ENCODE measurements at places on chromosomes 4 and X. TPM values are rescaled to one million over a fixed set of nuclear protein-coding genes. Genes with fewer than 3 reads are reported as not detected.

- DNase-seq = no peak
These were observed 116.3 kb downstream of the SHROOM4 start for GRCh38 chrX:50697691-50698090.

DNA sequence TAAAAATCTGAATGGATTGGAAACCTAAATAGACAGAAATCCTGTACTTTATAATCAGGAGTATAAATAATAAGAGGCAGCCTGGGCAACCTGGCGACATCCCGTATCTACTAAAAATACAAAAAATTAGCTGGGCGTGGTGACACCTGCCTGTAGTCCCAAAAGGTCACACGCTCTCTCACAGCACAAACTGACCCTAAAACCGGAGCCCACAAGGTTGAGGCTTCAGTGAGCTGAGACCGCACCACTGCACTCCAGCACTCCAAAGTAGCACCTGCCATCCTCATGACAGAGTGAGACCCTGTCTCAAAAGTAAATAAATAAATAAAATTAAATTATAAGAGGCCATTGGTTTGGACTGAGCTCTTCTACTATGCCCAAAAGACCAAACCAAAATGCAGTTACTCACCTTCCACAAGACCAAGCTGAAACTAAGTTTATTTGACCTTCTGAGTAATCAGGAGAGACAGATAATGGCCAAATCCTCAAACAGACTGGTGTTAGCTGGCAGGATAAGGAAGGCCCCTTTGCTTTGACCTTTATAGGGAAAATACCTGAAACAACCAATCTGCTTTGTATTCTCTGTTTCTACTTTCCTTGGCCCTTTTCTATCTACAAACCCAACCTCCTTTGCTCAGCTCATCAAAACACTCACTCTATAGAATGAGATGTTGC lies 3.2 kb upstream of the GRSF1 start:
- no peak for DNase-seq

DNA sequence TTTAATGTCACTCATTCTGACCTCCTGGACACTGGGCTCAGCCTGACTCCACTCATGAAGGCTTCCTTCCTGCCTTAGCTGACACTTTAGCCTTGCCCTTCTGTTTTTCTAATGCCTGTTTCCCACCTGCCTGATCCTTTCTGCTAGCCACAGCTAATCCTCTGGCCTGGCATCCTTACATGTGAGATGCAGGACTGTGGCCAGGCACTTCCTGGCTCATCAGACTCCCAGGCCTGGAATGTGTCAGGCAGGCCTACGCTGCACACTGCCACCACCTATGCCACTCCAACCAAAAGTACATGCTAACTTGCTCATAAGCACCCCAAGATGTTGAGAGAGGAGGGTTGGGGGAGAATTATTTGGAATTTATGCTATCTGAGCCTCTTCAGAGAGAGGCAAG lies 138.8 kb upstream of the NALF2 start:
- DNase-seq = no peak

Gene SPATA18
- 0.27 TPM for total RNA-seq

GRCh38 chrX:154819771-154820341 lies 14.6 kb upstream of the MPP1 start:
- no peak for DNase-seq

Gene ATRX
- 52.1 TPM for total RNA-seq

GRCh38 chrX:143304025-143304424 lies 213.2 kb downstream of the SPANXN3 start:
- DNase-seq = no peak

- DNase-seq = no peak
These were observed 31.1 kb upstream of the DOCK11 start for GRCh38 chrX:118464501-118464900.

GRCh38 chr4:86032476-86033022 lies 327.3 kb downstream of the MAPK10 start:
- DNase-seq = no peak

DNA sequence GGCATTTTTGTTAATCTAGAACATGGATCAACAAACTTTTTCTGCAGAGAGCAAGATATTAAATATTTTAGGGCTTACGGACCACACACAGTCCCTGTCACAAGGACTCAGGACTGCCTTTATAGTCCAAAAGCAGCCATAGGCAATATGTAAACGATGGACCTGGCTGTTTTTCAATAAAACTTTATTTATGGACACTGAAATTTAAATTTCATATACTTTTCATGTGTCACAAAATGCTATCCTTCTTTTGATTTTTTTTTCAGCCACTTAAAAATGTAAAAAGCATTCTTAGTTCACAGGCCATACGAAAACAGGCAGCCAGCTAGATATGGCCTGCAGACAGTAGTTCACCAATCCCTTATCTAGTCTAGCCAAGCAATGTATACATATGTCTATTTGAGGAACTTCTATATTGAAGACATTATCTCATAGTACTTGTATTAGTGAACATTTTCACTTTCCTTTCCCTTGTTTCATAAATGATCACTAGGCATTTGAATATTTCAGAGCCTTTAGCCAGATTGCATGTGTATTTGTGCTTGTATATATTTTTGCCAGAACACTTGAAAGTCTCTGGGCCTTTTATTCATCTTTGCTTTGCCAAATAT lies 350.9 kb downstream of the RPA4 start:
- DNase-seq = no peak

DNA sequence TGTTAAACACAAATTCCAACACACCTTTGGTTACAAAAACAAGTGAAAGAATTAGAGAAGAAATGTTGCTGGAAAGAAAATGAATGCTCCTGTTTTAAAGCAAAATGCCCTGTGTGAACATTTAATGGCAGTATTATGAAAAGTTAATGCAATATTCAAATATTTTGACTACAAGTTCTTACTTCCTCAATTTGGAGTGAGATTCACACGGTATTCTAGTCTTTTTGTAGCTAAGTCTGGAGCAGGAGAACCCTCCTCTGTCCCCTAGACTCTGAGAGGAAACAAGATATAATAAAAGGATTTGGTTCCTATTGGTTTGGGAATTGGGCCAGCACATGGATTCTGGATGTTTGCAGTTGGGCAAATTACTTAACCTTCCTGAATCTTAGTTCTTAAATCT lies 12.7 kb downstream of the MAD2L1 start:
- no peak for DNase-seq

GRCh38 chr4:94947681-94948108 lies 189.9 kb downstream of the BMPR1B start:
- DNase-seq = no peak

Gene ETDB
- not detected for total RNA-seq

Gene PDGFC
- not detected for total RNA-seq

GRCh38 chr4:98747393-98748091 lies 89.1 kb upstream of the TSPAN5 start:
- no peak for DNase-seq

DNA sequence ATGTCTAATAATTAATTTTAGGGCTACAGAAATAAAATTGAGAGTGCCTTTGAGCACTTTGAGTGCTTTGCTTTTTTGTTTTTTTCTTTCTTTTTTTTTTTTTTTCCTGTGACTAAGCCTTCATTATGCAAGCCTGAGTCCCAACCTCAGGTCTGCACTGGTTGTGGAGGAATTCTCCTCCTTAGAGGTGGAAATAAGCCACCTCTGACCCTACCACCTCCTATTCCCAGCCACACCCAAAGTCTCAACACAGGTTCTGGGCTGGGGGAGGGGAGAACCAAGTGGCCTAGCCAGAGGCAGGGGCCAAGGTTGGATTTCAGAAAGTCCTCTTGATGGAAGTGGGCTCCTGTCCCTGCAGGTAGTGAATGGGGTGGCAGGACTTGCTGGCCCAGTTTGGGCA lies 180.2 kb downstream of the ARAP2 start:
- DNase-seq = no peak

GRCh38 chr4:131302108-131302507 lies 1847.0 kb upstream of the PCDH10 start:
- DNase-seq = no peak

Gene GPC3
- 0.86 TPM for total RNA-seq

Gene CHRDL1
- not detected for total RNA-seq

DNA sequence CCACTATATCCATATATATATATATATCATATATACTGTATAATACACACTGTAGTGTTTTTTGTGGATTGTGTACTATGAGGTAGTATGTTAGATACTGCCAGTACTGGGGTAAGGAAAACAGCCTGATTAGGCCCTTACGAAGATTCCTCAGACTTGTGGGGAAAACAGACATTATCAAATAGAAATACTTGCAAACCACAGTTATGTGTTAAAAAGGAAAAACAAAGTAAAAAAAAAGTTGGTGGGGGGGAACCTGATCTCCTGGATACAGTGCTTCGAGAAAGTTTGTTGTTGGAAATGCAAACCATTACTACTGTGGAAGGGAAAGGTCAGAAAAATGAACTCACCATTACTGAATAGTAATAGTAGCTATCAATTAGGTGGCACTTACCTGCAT lies 53.0 kb downstream of the PKD2 start:
- DNase-seq = no peak

GRCh38 chr4:165537028-165537648 lies 158.3 kb downstream of the CPE start:
- peak; percentile 6 for DNase-seq

DNA sequence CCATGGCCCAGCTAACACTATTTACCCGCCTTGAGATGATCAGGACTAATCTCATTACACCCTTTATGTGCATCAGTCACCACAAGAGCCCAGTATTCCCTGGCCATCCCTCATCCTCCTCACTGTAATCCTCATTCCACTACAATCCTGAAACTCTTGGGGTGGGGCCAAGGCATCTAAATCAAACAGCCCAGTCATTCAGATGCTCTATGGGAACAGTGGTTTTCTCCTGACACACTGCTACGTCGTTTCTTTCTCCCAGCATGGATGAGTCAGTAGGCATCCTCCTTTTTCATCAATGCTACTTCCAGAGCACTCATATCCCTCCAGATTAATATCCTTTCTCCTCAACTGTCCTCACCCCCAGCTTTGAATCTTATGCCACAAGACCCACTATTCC lies 5.6 kb downstream of the SDAD1 start:
- DNase-seq = no peak

GRCh38 chr4:177404342-177404741 lies 37.9 kb downstream of the AGA start:
- no peak for DNase-seq

DNA sequence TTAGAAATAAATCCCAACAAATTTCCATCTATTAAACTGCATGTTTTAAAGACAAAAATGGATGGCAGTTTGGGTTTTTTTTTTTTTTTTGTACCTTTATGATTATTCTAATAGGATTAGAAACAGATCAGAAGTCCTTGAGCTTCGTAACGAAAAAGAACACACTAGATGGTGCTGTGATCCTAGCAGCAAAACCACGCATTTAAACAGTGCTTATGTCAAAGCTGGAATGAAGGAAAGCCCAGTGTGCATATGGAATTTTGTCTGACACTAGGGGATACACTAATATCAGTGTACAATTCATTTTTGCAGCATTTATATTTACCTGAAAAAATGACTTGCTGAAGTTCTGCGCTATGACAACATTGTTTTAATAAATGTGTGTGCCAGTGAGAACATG lies 229.1 kb downstream of the VEGFC start:
- no peak for DNase-seq

Gene ARMCX1
- 1.9 TPM for total RNA-seq

DNA sequence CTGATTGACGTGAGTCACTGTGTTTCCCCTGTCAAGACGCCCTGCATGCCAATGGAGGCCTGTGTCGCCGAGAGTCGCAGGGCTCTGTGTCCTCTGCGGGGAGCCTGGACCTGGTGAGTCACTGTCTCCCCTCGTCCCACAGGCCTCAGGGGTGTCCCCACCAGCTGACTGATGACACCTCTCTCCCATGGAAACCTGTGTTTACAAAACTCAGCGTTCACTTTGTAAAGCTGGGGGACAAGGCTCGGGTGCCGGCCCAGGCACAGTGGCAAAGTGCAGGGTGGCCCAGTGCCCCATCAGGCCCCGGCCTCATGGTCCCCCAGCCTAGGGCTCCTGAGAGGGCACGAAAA lies 21.2 kb upstream of the HGFAC start:
- no peak for DNase-seq

DNA sequence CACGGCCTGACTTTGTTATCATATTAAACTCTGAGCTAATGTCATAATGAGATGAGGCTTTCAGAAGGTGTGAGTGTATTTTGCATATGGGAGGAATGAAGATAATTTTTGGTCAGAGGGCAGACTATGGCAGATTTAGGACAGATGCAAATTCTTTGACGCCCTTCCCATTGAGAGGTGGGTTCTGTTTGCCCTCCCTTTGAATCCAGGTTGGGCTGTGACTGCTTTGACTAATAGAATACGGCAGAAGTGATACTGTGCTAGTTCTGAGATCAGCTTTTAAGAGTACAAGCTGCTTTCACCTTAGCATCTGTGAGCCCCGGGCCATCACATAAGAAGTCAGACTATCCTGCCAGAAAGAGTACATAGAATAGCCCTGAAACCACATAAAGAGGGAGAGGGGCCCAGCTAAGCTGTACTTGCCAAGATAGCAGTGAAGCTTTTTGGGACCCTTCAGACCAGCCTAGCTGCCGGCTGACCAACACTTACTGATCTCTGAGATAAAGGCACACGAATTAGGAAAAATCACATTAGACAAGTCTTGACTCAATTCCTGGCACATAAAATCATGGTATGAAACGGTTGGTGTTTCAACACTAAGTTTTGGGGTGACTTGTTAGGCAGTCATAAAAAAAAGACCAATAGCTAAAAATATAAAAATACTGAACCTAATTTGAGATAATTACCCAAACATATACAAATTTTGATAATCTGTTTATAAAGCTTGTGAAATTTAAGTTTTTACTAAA lies 166.7 kb upstream of the SH3RF1 start:
- DNase-seq = no peak

Gene SERPINA7
- not detected for total RNA-seq

- no peak for DNase-seq
These were observed 408.6 kb downstream of the ADAM29 start for GRCh38 chr4:175326796-175327195.

DNA sequence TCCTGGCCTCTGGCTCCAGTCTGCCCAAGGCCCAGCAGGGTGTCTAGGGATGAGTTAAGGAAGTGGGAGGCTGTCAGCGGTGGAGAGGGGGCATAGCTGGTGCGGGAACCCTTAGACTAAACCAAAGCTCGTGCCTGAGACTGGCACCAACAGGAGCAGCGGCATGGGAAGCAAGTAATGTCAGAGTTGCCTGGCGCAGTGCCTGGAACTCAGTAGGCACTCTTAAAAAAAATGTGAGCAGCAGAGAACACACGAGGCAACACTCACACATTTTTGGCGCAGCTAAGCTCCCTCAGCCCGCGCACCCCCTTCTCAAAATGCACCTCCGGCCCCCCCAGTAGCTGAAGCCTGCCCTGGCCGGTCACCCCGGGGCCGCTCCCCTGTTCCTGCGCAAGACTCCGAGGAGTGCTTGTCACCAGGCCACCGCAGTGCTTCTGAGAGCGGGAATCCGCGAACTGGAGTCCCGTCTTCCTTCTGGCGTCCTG lies 583 bp downstream of the GABRE start:
- DNase-seq = no peak

DNA sequence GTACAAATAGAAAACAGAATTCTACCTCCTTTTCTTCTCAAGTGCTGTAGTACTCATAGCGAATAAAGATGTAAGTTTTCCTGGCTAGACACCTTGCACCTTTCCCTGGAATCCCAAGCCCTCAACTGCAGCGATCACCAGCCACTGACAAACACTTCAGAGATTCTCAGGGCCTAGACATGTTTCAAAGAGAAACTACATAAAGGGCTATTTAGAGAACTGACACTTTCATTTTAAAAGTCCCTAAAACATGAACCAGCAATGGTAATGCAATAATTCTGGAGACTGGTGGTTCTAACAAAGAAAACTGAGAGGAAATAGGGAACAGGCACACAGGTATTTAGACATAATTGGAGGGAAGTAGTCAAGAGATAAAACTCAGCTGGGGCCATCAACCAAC lies 35.7 kb downstream of the FANCB start:
- DNase-seq = no peak

Measured in activated CD4-positive, alpha-beta T cell treated with anti-CD3 and anti-CD28 coated beads for 36 hours (primary cell).